Activated CD4-positive, alpha-beta T cell treated with anti-CD3 and anti-CD28 coated beads, Interleukin-2, amount 50 U/mL, for 48 hours (primary cell): ENCODE measurements at places on chromosomes 16 and 17.

DNA sequence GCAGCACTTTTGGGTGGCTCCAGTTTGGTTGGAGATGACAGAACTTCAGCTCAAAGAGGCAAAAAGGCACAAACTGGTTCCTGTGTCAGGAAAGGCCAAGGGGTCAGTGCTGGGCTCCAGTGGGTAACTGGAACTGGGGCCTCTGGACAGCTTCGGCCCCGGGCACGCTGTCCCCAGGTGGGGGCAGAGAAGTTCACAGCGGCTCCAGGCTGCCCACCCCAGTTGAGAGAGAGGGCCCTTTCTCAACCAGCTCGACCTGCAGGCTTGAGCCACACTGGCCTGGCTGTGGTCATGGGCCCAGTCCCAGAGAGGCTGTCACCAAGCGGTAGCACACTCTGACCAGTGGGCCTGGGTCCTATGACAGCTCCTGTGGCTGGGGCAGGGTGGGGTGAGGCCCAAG, 24.5 kb downstream of the ADCY7 start:
- no peak for DNase-seq

- no peak for DNase-seq
Measured at GRCh38 chr16:52621651-52622050, 74.7 kb upstream of the TOX3 start.

- DNase-seq, result no peak
Measured at GRCh38 chr17:42629411-42630009, 20.0 kb downstream of the TUBG1 start.

DNA sequence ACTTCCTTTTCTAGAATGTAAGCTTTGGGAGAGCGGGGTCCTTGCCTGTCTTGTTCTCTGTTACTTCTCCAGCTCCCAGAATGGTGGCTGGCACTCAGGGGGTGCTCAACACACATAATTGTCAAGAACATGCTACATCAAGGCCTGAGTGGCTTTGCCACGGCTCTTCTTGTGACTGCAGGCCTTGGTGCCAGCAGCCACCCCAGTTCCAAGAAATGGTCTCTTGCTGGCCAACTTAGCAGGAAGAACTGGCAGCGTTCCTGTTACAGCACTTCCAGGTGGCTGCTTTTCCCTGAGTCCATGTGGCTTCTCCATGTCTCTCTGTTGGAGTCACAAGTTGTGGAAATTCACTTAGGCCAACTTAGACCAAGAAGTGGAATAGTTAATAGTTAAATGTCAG, 36.1 kb downstream of the PRKCB start:
- DNase-seq, result no peak

DNA sequence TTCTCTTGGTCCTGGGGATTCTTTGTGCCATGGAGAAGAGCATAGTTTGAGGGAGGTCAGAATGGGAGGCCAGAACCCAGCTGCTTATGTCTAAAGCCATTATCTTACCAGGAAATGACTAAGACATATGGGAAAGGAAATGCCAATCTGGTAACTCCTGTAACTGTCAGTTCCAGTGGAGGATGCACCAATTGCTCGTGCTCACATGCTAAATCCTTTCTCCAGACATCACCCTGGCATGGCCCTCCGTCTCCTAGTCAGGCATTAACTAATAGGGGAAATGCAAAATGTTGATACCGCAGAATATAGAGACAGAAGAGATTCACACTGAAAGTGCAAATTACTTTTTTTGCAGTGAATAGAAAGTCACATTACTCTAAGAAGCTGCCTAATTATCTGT, 255.6 kb upstream of the HSBP1 start:
- DNase-seq, result no peak

- no peak for DNase-seq
Measured at GRCh38 chr16:74474416-74474815, 53.1 kb upstream of the CLEC18B start.

DNA sequence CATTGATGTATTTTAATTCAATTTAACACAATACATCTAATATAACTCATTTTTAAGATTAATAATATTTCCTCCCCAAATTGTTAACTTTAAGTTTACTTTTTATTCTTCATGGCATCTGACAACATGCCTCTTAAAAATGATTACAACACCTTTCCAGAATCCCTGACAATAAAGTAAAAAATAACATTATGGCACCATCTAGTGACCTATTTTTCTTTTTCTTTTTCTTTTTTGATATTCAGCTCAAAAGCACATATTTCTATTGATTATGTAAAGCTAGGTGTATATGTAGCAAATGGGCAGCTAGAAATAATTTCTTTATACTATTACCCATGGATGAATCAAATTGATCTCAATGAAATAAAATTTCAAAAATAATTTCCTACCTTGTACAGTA, 834.3 kb upstream of the CDH8 start:
- DNase-seq, result no peak

DNA sequence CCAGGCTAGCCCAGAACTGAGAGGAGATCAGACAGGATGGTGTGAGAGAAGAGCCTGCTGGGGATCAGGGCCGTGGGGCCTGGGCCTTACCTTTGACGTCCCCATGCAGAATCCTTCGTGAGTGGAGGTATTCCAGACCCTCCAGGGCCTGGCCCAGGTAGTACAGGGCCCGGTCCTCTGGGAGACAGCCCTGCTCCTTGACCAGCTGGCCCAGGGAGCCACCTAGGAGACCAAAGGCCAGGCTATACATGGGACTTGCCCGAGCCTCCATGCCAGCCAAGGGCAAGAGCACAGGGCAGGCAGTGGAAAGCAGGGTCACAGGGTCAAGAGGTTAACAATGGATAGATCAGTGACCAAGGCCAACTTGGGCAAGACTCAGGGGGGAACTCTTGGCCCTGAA, 12.1 kb upstream of the SPATA32 start:
- no peak for DNase-seq

DNA sequence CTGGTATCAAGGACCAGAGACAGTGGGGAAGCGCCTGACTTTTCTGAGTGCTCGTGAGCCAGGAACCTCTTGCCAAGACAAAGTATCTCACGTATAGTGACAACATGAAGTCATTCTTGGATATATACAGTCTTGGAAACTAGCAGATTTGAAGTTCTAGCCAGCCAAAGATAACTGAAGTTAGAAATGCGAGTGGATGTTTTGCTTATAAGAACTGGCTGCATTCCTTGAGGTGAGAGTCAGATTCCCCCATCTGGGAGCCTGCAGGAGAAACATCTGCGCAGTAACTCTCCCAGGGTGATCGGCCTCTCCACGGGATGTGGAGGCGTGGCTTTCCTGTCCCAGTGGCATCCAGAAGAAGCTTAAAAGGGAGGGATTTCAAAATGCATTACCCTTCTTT, 89.8 kb downstream of the SHISA6 start:
- DNase-seq, result no peak

- DNase-seq, result no peak
Measured at GRCh38 chr16:84190731-84191388, at the start of gene ADAD2. Gene ADAD2, plus strand, starts transcription at chr16:84191157. Its CDS starts 74 bp downstream, at chr16:84191231.

GRCh38 chr17:45347444-45347843, 30.6 kb upstream of the MAP3K14 start:
- DNase-seq, result no peak

DNA sequence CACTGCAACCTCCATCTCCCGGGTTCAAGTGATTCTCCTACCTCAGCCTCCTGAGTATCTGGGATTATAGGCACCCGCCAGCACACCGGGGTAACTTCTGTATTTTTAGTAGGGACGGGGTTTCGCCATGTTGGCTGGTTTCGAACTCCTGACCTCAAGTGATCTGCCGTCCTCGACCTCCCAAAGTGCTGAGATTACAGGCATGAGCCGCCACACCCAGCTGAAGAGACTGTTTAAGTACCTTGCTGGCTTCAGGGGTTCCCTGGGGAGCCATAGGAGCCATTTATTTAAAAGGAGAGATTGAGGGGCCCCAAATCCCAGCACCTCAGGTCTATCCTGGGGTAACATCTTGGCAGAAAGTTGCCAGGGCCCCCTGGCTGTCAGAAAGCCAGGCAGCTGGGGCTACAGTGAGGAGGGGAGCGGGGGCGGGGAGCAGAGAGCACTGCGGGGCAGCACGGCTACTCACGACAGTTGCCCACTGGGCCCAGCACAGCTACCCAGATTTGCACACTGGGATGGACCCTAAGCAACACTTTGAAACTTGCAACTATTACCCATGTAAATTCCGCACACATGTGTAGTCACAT, 1.6 kb downstream of the SNAI3 start:
- no peak for DNase-seq

DNA sequence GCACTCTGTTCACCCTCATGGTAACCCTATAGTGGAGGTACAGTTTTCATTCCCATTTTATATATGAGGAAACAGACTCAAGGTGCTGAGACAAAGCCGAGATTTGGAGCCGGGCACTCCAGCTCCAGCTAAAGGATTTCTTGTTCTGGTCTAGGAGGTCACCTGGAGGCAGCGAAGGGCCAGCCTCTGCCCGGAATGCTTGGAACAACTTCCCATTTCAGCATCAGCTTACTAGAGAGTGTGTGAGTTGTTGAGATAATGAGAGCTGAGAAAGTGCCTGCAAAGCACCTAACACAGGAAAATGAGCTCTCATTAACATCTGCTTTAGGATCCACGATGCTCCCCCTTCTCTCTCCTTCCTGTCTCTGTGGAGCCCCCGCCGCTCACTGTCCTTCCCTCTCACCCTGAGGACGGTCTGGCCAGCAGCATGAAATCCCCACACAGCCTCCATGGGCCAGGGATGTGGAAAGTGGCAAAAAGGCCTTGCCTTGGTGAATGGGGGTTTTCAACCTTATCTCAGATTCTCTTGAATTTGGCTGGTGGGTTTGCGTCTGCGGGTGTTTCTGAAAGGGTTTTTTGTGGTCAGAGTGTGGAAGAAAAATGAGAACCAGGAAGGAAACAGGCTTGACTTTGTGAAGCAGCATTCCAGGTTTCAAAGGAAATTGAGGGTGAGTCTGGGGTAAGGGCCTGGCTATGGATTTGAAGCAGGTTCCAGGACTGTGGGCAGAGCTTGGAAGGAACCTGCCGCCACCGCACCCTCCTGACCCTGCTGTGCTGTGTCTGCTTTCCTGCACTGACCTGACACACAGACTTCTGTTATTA, 178.7 kb downstream of the FOXL1 start:
- no peak for DNase-seq

- DNase-seq, result no peak
Measured at GRCh38 chr17:38886643-38887010, 16.8 kb downstream of the LASP1 start.

DNA sequence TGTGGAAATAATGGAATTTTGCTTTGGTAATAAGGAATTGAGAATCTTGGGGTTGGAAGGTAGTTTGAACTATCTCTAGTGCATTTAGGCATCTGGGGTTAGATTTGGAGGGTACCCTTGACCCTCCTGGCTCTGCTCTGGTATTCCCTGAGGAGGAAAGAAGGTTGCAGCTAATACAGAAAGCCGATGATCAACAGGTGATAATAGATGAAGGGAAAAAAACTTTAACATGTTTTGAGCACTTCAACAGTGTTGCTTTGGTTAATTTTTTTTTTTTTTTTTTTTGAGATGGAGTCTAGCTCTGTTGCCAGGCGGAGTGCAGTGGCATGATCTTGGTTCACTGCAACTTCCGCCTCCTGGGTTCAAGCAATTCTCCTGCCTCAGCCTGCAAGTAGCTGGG, 4.8 kb downstream of the KAT7 start:
- no peak for DNase-seq

GRCh38 chr17:61351745-61352407, 47.8 kb upstream of the TBX2 start:
- DNase-seq, result no peak

DNA sequence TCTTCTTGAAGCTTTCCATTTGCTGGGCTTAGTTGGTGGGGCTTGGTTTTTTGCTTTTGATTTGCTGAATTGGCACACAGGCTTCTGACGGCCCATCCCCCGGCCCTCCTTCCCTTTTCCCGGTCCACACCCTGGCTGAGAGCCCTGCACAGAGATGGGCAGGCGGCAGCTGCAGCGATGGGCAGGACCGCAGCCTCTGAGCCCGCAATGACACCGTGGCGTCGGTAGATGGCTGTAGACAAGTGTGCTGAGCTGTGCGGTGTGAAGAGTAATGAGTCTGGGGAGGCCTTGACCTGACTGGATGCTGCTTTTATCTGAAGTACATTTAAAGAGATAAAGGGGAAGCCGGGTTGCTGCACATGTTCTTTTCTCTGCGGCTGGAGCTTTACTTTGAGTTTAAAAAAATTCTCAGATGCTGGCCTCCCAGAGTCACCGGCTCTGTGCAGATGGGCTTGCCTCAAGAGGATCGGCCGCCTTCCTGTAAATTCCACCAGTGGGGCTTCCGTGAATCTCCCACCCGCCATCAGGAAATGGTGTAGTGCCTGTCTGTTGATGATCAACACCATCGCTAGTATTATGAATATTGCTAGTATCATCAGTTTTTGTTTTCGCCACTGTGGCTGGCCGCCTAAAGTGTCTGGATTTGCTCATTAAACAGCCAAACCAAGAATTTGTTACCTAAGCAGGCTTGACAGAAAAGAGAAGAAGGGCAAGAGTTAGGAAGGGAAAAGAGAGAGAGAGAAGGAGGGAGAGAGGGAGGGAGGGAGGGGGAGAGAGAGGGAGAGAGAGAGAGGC, 245.6 kb upstream of the RBFOX1 start:
- DNase-seq, result no peak

DNA sequence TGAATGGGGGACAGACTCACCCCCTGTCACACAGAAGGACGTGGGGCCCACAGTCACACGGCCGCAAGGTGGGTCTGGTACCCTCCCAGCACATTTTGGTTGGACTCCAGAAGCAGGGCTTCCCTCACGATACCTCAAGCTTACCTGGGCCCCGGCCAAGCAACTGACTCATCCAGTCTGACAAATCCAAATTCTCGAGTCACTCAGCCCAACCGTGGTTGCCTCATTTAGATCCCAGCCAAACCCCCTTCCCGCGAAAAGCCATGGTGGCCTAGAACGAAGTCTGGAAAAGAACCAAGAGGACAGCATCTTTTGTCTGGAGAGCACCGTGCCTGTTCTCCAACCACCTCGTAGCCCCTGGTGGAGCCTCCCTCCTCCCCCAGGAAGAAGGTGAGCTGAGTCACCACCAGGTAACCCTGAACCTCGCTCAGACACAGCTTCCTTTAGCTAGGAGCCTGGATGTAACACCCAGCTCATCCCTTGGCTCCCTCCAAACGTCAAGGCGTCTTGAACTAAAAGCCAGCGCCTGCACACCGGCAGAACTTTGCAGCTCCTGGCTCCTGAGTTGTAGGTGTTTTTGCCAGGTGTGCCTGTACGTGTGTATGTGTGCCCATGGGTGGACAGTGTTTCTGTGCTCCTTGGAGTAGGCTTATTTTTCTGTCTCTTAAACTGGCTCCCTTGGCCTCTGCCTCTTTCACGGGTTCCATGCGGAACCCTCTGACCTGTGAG, 78.9 kb downstream of the CMIP start:
- no peak for DNase-seq

DNA sequence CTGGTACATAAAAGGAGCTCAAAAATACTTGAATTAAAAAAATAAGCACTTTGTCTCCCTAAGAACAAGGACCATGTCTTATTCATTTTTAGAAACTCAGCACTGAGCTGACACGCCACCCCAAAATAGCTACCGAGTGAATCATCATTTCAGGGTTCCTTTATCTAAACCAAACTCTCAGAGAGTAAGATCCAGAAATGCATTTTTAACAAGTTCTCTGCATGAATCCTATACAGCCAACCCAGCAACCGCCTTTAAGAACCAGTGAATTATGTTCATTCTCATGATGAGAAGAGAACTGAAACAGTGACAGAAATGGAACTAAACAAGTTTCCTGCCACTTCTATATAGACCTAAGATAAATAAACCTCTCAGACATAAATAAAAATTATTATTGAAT, 8.7 kb downstream of the C16orf87 start:
- peak; percentile 15 for DNase-seq

GRCh38 chr16:49766225-49766624, 89.7 kb downstream of the ZNF423 start:
- DNase-seq, result no peak
